ENCODE measurements at places on chromosomes 6 and 20. TPM values are rescaled to one million over a fixed set of nuclear protein-coding genes. Genes with fewer than 3 reads are reported as not detected.

GRCh38 chr6:55175078-55176049 lies 1.0 kb downstream of the HCRTR2 start:
- no peak for DNase-seq

DNA sequence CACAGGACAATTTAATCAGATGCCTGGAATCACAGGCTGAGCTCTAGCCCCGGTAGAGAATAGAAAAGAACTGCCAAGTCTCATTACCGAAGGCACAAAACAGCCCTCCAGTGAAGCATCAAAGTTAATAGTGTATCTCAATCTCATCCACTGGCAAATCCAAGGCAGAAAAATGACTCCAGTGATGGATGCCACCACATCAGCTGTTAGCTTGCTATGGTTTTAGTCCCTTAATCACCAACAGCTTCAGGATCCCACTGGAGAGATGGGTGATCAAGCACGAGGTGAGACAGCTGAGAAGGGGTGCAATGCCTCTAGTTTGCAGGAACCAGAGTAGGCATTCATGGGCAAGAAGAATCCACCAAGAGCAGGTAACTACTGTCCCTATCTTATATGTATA lies 81.8 kb downstream of the STK35 start:
- no peak for DNase-seq

DNA sequence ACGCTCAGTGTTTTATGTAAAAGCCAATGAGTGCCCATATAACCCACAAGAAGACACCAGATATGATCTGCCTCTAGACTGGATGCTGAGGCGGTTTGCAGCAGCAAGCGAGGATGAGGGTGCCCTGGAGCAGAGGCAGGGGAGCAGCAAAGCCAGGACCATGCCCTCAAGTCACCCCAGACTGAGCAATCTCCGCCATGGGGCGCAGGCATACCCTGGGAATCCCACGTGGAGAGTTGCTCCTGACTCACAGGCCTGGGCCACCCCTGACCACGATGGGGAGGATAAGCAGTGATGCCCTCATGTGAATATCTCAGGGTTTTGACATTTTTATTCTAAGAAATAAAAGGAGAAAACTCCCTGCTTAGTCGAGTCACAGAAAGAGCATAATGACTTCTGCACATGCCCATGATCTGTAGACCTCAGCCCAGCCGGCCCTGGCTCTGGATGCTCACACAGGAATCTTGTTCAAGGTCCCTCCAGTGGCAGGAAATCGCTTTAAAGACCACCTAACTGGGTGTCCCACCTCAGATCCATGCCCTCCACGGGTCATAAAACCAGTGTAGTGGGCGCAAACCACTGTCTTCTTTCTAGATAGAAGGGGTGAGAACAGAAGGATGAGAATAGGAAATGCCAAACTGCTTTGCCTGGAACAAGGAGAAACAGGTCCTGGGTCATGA lies 138.3 kb upstream of the SNX9 start:
- no peak for DNase-seq

GRCh38 chr6:144349690-144350527 lies 64.8 kb downstream of the UTRN start:
- DNase-seq, result no peak

- DNase-seq, result no peak
Observed at GRCh38 chr20:59577037-59577808, 27.1 kb upstream of the PHACTR3 start.

DNA sequence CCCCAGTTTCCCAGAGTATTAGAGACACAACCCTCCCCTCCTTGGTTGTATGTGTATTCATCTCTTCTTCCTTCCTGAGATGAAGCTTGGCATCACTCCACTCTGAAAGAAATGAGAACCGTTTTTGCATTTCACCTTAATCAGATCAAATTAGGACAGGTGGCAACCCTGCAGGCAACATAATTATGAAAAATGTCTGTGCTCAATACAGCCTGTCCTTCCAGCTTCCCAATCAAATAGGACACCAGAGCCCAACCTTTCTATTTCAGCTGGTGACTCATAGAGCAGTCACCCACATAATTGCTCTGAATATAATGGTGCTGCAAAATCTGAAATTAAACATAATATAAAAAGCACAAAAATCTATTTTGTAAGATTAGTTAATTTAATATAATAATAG lies 310.2 kb upstream of the AGPAT4 start:
- DNase-seq, result no peak

GRCh38 chr6:111832833-111833418 lies 40.3 kb downstream of the FYN start:
- DNase-seq, result no peak

DNA sequence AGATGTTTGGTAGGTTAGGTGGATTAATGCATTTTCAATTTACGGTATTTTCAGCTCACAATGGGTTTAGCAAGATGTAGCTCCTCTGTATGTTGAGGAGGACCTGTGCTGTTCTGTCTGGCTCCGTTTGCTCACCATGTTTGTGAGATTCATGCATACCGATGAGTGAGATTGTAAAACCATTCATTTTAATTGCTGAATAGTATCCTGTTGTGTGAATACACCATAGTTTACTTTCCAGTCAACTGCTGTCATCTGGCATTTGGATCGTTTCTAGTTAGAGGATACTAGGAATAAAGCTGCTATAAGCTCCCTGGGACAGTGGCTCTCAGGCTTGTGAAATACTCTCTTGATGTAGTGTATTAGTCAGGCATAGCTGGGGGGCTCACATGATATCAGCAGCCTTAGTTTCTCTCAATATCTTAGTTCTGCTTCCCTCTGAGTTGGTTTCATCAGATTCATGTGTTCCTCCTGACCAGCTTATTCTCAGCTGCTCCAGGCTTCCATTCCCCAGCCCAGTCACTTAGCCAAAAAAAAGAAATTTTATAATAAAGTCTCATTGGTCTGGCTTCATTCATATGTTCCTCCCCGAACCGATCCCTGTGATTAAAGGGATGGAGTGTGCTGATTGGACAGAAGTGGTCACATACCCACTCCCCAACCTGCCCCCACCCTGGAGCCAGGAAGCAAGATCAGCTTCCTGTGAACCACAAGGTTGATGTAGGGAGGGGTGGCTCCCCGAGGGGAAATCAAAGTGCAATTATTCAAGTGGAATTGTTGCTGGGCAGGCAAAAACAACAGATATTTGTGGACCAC lies 10.9 kb upstream of the B4GALT5 start:
- no peak for DNase-seq

- DNase-seq, result no peak
Observed at GRCh38 chr6:38172739-38173410, 353.3 kb downstream of the ZFAND3 start.

GRCh38 chr6:41199552-41200246 lies 1.2 kb downstream of the TREML2 start:
- DNase-seq, result no peak

PLN gene
- 0.10 TPM for polyA plus RNA-seq

GRCh38 chr6:44731485-44732095 lies 344.1 kb downstream of the CDC5L start:
- no peak for DNase-seq

STMND1 gene
- 0.05 TPM for polyA plus RNA-seq

ZBTB46 gene
- 0.13 TPM for polyA plus RNA-seq

PACSIN1 gene
- 0.02 TPM for polyA plus RNA-seq

DNA sequence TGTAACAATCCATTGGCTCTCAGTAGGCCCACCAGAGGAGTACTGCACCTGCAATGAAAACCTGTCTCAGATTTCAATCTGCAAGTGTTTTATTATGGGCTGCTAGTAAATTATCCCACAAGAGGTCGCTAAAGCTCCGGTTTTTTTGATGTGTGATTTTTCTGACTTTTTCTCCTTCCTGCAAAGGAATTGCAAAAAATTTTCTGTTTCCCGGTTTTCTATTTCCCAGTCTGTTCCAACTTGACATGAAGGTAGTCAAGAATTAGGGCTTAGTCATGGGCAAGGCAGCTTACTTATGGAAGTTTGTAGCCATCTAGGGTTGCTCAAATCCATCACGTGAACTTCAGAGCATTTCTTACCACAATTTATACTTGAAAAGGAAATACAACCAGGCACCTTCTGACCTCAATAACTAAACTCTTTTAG lies 38.5 kb upstream of the AHI1 start:
- peak; percentile 51 for DNase-seq

DNA sequence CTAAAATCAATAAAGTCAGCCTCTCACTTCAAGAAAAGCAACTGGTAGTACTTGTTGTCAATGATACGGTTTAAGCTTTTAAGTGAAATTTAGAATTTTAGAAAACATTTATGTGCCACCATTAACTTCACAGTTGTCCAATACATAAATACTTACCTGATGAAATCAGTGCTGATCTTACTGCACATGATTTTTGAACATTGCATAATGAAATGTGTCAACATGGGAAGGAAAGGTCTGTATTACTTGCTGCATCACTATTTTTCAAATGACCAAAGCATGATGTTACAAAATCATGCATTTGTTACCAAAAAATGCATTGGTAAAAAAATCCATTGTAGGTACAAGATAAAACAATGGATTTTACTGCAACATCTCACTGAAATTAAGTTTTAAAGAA lies 284.3 kb downstream of the EPM2A start:
- DNase-seq, result no peak

- DNase-seq, result no peak
Observed at GRCh38 chr6:129239825-129240491, 357.0 kb downstream of the LAMA2 start.

GRCh38 chr6:127342296-127342945 lies 988 bp downstream of the ECHDC1 start:
- DNase-seq, result no peak

DNA sequence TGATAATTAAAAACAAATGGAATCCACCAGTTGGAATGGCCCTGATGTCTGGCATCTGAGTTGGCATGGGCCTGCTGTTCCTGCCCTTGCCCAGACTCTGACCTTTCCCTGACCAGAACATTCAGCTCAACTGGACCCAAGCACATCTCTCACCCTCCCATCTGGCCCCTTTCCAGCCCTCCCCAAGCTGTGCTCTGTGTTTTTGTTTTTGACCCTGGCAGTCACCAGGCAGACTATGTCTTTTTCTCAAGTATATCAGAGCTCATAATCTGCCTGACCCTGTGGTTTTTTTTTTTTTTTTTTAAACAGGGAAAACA lies 117.6 kb downstream of the TRDN start:
- DNase-seq, result no peak

TPD52L1 gene
- polyA plus RNA-seq, result 163 TPM

DNA sequence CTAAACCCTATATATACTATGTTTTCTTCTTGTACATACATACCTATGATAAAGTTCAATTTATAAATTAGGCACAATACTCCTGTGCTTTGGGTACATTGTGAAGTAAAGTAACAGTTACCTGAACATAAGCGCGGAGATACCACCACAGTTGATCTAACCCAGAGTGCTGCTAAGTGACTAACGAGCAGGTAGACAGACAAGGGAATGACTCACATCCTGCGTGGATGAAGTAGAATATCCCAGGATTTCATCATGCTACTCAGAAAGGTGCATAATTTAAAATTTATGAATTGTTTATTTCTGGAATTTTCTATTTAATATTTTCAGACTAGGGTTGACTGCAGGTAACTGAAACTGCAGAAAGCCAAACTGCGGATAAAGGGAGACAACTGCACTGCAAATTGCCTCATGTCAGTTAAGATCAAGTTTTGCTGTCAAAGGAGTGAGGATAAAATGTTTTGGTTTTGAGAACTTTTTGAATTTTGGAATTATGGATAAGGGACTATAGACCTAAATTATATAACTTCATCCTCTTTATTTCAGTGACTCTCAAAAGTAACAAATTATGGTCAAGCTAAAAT lies 14.4 kb downstream of the MKKS start:
- DNase-seq, result no peak

DNA sequence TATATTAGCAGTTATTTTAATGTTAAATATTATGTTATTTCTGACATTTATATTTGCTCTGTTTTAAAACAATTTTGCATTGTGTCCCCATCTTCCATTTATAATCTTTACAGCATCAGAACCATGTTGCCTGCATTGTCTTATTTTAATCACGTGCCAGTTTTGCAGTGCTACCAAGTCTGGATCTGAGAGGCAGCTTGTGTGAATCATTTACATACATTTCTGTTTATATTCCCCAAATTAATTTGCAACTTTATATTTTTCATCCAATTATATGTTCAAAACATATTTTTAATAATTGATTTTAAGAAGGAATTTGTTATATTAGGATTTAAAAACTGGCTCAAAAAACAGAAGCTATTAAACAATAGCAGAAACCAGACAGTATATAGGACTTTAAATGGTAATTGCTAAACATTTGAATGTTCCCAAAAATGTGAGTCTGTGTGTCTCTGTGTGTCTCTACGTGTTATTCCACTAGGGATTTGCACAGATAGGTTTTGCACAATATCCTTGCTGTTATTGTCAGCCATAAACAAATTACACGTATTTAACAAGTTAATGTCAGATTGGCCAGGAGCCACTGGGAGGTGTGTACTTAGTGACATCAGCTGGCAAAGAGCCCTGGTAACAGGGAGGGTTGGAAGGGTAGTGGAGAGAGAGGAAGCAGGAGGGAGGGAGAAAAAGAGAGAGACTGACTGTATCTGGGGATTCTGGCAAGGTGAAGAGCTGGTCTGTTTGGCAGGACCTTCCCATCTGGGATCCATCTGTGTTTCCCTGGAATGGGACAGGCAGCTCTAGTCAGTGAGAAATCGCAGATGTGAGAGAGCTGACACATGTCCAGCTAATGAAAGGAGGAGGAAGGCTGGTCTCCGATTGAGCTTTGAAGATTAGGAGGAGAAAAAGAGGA lies 72.1 kb downstream of the CBFA2T2 start:
- peak; percentile 85 for DNase-seq

GRCh38 chr20:34892671-34893070 lies 16.3 kb downstream of the ACSS2 start:
- no peak for DNase-seq
